ENCODE measurements at places on chromosomes 4 and X. TPM values are rescaled to one million over a fixed set of nuclear protein-coding genes. Genes with fewer than 3 reads are reported as not detected.

FAM9B gene
- not detected for total RNA-seq

SCOC gene
- 38.0 TPM for total RNA-seq

ZGRF1 gene
- total RNA-seq = 14.9 TPM

ZXDB gene
- 13.2 TPM for total RNA-seq

KCNIP4 gene
- total RNA-seq = not detected

UCHL1 gene
- 17.2 TPM for total RNA-seq

WDR45 gene
- total RNA-seq = 71.4 TPM

GRCh38 chr4:183322326-183322725, at the start of gene CLDN24:
Gene CLDN24 (minus strand): TSS chr4:183322426. CDS start chr4:183322426, 0 bp downstream.
- H3K36me3 ChIP-seq = peaks cover 7% of the 10 kb centered on the region
- no peak within 1 kb of the TSS for H3K27ac ChIP-seq
- H3K4me3 ChIP-seq = no peak within 1 kb of the TSS
- H3K27me3 ChIP-seq = no peaks in the 10 kb centered on the region
- peaks cover 3% of the 10 kb centered on the region for H3K4me1 ChIP-seq

GRCh38 chr4:168449719-168450452, 30.4 kb downstream of the DDX60L start:
- H3K27me3 ChIP-seq = no peaks in the 10 kb centered on the region
- H3K36me3 ChIP-seq = no peaks in the 10 kb centered on the region
- H3K4me3 ChIP-seq = no peak overlapping the region
- no peak overlapping the region for H3K27ac ChIP-seq
- DNase-seq = no peak

GRCh38 chr4:177511611-177512010, 69.4 kb upstream of the AGA start:
- no peaks in the 10 kb centered on the region for H3K36me3 ChIP-seq
- H3K27me3 ChIP-seq = no peaks in the 10 kb centered on the region
- H3K4me1 ChIP-seq = no peaks in the 10 kb centered on the region
- peak; percentile 59 for DNase-seq

GRCh38 chrX:19513383-19513782, 1.9 kb downstream of the MAP3K15 start:
- no peak overlapping the region for H3K27ac ChIP-seq
- H3K4me1 ChIP-seq = no peaks in the 10 kb centered on the region
- peak; percentile 25 for DNase-seq

DNA sequence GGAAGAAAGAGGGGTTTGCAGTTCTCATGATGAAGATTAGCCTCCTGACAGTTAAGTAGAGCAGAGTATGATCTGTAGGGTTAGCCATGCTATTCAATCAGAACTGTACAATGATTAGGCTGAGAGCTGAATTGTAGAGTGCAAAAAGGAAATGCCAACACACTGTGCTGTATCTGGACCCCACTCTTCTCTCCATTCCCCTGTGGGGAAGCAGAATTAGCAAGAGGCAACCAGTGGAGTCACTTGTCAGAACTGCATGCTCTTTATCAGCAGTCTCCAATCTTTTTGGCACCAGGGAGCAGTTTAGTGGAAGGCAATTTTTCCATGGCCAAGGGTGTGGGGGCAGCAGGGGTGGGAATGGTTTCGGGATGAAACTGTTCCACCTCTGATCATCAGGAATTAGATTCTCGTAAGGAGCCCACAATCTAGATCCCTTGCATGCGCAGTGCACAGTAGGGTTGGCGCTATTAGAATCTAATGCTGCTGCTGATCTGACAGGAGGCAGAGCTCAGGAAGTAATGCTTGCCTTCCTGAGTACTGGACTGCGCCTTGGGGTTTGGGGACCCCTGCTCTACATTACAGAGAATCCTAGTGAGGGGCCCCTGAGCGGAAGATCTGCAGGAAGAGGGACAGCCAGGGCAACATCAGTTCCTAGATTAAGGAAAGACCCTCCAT, 19.4 kb downstream of the TBC1D9 start:
- H3K27me3 ChIP-seq = no peaks in the 10 kb centered on the region
- no peak overlapping the region for H3K27ac ChIP-seq
- H3K4me3 ChIP-seq = no peak overlapping the region
- no peaks in the 10 kb centered on the region for H3K36me3 ChIP-seq
- H3K4me1 ChIP-seq = peaks cover 15% of the 10 kb centered on the region

GRCh38 chr4:17258106-17258505, 253.8 kb downstream of the QDPR start:
- H3K4me3 ChIP-seq = no peak overlapping the region
- no peaks in the 10 kb centered on the region for H3K4me1 ChIP-seq
- no peaks in the 10 kb centered on the region for H3K36me3 ChIP-seq
- H3K27me3 ChIP-seq = no peaks in the 10 kb centered on the region
- DNase-seq = no peak

- no peaks in the 10 kb centered on the region for H3K4me1 ChIP-seq
- H3K4me3 ChIP-seq = no peak overlapping the region
- no peak overlapping the region for H3K27ac ChIP-seq
- DNase-seq = no peak
- H3K36me3 ChIP-seq = no peaks in the 10 kb centered on the region
These were observed 5.5 kb upstream of the NKX1-1 start for GRCh38 chr4:1411436-1412375.

- no peaks in the 10 kb centered on the region for H3K4me1 ChIP-seq
- H3K27me3 ChIP-seq = no peaks in the 10 kb centered on the region
- H3K36me3 ChIP-seq = no peaks in the 10 kb centered on the region
- H3K27ac ChIP-seq = no peak overlapping the region
- no peak for DNase-seq
These were observed 153.0 kb downstream of the ADAM29 start for GRCh38 chr4:175071123-175071522.

DNA sequence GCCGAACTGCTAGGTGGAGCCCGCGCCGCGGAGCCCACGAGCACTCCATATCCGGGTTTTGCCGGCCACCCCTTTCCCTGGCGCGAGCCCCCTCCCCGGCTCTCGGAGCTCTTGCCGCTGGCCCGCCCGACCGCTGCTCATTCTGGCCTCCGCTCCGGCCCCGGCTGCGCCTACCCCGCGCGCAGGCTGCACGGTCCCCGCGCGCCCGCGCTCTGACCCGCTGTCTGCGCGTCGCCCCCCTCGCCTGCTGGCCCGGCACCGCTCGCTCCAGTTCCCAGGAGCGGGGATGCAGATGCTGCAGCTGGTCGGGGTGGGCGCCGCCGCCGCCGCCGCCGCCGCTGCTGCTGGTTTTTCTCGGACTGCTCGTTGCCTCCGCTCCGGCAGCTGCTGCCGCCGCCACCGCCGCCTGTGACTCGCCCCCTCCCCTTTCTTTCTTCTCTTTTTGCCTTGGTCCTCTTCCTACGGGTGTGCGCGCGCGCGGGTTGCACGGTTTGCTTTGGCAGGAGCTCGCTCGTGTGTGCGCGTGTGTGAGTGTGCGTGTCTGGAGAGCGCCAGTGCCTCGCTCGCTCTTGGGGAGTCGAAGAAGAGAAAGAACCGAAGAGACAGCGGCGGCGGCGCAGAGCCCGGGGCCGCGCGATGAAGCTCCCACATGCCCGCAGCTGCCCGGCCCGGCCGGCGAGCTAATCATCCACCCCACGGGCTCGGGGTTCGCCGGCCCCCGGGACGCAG, at the start of gene ADGRL3:
ADGRL3 (plus strand) TSS at position 140 of the 729 bp plus-strand sequence.
- DNase-seq = peak; percentile 84
- H3K4me1 ChIP-seq = no peaks in the 10 kb centered on the region
- peaks cover 9% of the 10 kb centered on the region for H3K27me3 ChIP-seq
- peak within 1 kb of the TSS; percentile 16 for H3K4me3 ChIP-seq
- H3K36me3 ChIP-seq = no peaks in the 10 kb centered on the region

- H3K4me3 ChIP-seq = no peak overlapping the region
- H3K27me3 ChIP-seq = no peaks in the 10 kb centered on the region
- DNase-seq = no peak
- no peaks in the 10 kb centered on the region for H3K36me3 ChIP-seq
These were observed 40.9 kb downstream of the CPEB2 start for GRCh38 chr4:15043226-15043625.
